ENCODE measurements at places on chromosomes 6 and 20.

DNA sequence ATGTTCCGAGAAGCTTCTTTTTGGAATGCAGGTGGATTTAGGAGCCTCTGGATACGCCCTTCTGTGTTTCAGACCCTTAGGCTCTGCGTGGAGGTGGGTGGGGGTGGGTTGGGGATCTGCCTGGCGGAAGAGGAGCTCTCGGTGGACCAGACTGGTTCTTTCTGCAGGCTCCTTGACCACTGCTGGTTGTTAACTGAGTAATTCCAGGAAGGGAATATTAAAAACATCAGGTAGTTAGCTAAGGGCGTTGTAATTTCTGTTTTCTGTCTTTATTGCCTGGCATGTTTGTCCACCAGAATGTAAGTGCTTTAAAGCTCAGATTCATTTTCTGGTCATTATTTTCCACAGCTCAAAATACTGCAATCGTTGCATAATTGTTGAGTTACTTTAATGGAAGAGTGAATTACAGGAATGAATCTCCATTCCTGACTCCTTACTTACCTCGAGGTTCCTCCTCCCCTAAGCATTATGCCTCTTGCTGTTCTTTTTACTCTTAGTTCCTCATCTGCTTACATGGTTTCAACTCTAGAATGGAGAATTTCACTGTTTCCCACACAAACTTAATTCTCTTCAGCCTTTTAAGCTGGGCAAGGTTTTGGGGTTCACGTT lies 5.9 kb downstream of the CDYL start:
- no peak for DNase-seq

DNA sequence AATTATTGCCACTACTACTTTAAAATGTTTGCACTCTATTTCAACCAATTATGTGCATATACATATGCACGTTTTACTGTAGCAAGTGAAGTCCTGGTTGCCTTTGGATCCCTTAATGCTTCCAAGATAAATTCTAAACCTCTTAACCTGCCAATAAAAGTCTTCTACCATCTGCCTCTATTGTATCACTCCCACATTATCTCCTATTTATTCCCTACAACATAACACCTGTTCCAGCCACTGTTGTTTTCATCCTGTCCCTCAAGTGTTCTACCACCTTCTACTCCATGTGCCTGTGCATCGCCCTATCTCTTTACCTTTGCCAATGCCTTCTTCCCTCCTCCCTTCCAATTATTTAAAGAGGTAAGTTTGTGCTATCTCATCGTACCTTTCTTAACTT lies 499.0 kb upstream of the RNF217 start:
- no peak for DNase-seq

GRCh38 chr20:8150591-8150990 lies 18.5 kb downstream of the PLCB1 start:
- no peak for DNase-seq

DNA sequence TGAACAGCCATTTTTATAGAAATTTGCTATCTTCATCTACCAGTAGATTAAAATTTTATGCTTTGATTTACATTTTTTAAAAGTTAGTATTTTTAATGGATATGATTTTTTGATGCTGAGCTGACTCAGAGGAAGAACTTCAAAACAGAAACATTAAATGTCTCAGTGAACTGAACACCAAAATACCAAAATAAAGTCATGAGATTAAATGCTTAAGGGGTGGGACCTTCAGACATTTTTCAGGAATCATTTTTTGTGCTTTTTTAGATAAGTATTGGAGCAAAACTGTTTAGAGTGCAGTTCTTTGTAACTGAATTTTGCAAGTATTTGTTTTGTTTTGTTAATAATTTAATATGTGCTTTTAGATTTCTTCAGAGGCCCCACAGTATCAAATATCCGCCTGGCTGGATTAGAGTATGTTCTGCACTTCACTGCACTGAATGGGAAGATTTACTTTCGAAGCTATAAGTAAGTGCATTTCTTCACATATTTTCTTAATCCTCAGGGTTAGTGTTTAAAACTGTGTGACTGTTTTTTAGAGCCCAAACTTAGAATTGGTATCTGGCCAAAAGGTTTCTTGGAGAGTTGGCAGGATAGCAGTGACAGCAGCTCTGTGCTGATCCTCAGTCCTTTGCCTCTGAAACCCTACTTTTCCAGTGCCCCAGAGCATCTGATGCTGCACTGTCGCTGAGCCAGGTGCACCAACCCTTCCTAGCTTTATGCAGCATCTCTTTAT lies 33.7 kb downstream of the RPF2 start:
- DNase-seq = no peak

GRCh38 chr6:11410539-11411307 lies 126.8 kb upstream of the TMEM170B start:
- DNase-seq = no peak

DNA sequence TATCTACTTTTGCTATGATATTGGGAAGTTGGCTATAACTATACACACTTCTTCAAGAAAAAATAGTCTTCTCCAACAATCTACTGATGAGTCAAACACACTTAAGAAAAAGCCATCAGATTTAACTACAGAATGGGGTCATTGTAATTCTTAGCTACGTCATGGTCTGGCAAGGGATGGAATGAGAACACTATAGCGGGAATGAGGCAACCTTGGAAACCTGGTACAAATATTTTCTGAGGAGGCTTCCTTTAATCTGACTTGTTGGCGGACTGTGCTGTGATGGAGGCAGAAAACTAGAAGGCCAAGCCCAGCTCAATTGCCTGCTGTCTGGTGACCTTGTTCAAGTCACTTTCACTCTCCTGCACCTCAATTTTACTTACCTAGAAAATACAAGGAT lies 586.8 kb upstream of the JAG1 start:
- no peak for DNase-seq

GRCh38 chr6:9233226-9233625 lies 797.9 kb upstream of the SLC35B3 start:
- DNase-seq = no peak

DNA sequence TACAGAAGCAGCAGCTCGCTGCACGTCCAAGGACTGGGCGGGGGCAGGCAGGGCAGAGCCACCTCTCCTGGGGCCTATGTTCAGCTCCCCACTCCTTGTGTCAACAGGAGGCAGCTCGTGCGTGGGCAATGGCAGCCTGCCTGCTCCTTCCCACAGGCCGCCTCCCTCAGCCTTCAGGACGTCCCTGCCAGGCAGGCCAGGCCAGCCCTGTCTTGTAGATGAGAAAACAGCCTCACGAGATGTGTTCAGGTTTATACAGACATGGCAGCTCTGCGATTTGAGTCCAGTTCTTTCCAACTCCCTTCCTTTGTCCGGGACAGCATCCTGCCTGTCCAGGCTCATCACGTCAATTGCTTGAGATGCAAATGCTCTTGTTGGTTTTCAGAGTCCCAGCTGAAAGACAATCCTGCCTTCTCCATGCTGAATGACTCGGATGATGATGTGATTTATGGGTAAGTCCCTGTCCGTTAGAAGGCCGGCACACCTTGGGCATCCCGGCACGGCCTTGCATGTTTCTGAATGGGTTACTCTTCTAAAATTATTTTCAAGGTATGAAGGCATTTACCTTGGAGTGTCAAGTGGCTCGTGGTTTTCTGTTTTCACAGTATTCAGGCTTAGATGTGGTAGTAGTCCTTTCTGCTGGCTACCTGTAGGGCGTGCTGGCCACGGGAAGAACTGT lies 13.5 kb downstream of the DYNLT1 start:
- DNase-seq = no peak

Measured in substantia nigra (tissue), 51 donors.